ENCODE measurements at places on chromosomes 13 and 19.
A peak's percentile ranks its signal among the peaks of the same experiment; 100 is the strongest.

- no peak for DNase-seq
These were observed 122.8 kb downstream of the MTUS2 start for GRCh38 chr13:28942906-28943305.

DNA sequence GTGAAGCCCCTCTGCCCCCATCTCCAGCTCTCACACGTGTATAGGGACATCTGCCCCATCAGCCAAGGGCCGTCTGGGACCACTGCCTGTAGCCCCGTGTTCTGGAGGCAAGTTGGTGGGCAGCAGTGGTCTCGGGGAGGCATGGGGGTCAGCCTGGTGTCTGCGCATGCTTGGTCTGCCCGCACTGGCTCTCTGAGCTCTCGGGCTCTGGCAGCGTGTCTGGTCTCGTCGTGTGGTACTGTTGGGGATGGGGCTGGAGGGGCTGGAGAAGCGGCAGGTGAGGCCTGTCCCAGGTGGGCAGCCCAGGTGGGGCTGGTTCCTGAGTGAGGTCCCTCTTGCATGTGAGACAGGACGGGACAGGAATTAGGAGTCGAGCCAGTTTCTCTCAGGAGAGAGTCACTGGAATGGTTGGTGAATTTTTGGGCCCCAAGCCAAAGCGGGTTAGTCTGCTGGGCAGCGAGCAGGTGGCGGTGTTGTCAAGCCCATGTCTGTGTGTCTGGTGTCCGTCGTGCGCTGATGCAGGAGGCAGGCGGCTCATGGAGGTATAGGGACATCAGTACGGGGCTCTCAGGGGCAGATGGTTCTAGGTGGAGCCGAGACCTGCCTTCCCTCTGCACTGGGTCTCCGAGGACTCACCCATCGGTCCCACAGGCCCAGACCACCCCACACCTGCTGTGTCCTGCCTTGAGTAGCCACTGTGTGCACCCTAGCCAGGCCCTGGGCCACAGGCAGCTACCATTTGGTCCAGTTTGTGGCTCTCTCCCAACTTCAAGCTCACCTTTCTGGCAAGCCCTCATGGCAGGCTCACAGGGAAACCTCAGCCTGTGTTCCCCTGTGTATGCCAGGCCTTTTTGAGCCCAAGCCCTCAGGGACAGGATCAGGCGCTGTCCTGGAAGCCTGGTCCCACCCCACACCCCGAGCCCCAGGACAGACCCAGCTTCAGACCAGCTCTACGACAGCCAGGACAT, 18.2 kb downstream of the COMP start:
- no peak for DNase-seq

GRCh38 chr19:38319421-38320258, at the start of gene KCNK6:
TSS of gene KCNK6 (plus strand) at chr19:38319845. CDS start at chr19:38319951, 106 bp downstream.
- DNase-seq = no peak

GRCh38 chr19:18995804-18996241, 37.5 kb downstream of the SUGP2 start:
- peak; percentile 86 for DNase-seq

GRCh38 chr13:42255886-42256285, 16.1 kb upstream of the AKAP11 start:
- no peak for DNase-seq

DNA sequence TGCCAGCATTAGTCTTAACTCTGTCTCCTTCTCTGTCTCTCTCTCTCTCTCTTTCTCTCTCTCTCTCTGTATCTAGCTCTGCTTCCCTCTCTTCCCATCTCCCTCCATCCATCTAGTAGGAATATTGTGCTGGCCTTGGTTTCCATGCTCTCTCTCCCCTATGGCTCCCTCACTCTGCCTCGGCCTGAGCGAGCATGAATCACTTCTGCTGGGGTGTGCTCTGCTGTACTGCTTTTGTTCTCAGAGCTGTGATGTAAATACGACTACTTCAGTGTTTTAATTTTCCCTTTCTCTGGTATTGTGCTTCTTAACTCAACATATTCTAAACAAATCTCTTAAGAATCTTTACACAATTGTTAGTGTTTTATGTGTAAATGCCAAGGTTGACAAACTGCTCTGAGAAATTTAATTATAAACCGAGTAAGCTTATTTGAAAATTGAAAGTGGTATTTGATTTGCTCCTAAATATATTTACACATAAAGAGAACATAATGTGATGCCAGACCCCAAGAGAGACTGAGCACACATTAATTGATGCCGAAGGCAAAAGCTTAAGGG, 211.5 kb upstream of the KL start:
- no peak for DNase-seq

DNA sequence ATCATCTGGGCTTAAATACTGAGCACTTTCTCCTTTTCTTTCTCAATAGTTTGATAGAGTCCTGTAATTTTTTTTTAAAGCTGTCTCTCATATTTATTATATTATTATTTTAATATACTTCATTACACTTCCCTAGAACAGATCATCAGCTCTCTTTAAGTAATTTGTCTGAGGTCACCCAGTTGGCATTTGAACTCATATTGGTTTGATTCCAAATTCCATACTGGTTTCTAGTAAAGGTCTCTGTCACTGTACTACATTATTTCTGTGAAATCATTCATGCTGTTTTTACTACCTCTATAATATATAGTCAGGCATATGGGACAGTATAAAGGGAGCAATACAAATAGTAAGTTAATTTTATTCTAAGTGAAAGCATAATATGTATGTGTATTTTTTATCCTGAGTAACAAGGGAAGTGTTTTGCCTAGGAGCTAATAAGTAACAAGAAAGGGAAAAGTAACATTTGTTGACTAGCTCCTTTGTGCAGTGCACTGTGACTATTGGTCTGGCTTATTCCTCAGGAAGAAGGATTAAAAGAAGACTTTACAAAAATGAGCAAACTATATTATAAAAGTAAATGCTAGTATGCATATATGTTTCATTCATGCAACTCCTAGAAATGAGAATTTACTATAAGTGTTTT, 14.3 kb downstream of the LPAR6 start:
- DNase-seq = no peak

DNA sequence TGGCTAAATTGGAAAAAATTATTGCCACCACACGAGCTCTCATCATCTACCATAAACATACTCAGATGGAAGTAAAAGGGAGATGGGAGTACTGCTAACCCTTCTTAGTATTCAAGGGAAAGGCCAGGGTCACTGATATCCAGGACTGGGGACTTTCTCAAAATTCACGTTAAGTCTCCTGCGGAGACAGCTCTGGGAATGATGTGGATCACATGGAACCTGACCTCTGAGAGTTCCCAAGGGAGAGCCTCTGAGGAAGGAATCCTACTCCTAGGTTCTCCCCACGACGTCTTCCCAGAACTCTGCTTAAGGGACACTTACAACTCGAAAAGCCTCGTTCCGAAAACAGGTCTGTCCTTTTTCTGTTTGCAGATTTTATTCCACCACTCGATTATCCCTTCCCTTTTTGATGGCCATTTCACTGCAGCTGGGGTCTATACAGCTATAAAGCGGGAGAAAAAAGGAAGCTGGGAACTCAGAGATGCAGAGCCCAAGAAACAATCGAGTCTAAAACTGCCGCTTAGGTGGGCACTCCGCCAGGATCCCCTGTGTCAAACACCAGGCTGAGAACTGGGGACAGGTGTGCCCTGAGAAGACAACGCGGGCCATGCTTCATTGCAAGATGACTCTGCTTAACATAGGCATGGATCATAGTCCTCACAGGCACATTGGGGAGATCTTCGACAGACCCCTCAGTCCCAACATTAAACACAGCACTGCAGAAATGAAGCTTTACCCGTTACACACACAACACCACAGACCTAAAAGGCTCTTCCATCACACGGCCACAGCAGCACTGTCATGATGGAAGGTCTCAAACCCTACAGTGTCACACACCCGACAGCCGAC, 823 bp upstream of the ZNF567 start:
- DNase-seq = no peak

DNA sequence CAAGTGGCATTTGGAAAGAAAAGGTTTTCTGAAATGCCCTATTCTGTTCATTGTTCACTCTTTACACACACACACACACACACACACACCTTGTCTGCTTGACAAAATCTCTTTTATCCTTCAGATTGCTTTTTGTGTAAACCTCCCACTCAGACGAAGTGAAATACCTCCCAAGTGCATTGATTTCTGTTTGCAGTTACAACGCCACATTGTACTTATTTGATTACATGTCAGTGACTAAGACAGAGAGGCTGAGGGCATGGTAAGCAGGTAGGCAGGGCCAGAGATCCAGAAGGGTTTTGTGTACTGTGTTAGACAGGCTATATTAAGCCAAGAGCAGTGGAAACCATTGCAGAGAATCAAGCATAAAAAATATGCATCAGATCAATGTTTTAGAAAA, 561.8 kb downstream of the GPC6 start:
- DNase-seq = no peak

GRCh38 chr19:22523940-22524339, 101.8 kb upstream of the ZNF98 start:
- no peak for DNase-seq

GRCh38 chr13:45592758-45593157, 22.8 kb downstream of the ERICH6B start:
- DNase-seq = no peak

- DNase-seq = no peak
These were observed 15.1 kb upstream of the N4BP2L2 start for GRCh38 chr13:32553720-32554119.

- DNase-seq = no peak
These were observed 50.6 kb downstream of the HSPH1 start for GRCh38 chr13:31111136-31111535.

GRCh38 chr13:114143806-114144605, 11.6 kb upstream of the RASA3 start:
- no peak for DNase-seq

- peak; percentile 92 for DNase-seq
These were observed 12.1 kb upstream of the PSMD8 start for GRCh38 chr19:38362076-38362945.

GRCh38 chr13:102944821-102945220, 99.0 kb downstream of the ERCC5 start:
- no peak for DNase-seq

DNA sequence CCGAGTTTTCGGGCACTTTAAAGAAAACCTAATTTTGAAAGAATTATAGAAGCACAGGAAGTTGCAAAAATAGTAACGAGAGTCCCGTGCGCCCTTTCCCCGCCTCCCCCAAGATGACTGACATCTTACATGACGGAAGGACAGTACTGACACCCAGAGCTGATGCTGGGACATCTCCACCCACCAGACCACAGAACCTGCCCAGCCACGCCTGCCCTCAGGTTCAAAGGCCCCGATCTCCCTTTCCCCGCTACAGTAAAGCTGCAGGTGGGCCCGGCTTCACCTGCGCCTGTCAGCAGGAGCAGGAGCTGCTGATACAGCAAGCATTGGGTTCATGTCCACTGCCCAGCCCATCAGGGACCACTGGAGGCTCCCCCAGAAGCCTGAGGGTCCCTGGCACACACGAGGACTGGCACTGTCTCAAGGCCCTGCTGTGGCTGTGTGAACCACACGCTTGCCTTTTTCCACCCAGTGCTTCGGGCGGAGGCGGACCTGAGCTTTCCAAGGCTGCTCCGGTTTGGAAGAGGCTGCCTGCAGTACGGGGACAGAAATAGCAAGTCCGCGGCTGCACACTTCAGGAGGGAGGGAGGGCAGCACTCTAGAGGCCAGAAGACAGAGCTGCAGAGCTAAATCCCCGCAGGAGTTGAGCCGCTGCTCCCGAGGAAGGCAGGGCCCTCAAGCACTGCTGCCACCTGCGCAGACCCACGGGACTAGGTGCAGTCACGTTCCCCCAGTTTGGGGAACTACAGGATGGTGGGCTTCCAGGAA, 8.7 kb downstream of the MAP2K2 start:
- no peak for DNase-seq

DNA sequence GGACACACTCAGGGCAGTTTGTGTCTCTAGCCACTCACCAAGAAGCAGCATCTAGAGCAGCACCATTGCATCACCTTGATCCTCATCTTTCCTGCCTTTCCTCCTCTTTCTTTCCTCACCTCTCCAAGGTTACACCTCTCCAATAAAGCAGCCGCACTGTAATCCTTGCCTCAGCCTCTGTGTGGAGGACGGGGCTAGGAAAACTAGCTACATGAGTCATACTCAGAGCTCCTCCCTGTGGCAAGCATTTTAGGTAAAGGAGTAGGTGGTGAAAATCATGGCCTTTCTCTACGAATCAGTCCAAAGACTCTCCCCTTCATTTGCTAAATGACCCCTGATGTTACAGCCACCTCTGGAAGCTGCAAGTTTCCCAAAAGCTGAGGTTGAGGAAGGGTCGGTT, 108.9 kb downstream of the DNAJC15 start:
- peak; percentile 19 for DNase-seq

DNA sequence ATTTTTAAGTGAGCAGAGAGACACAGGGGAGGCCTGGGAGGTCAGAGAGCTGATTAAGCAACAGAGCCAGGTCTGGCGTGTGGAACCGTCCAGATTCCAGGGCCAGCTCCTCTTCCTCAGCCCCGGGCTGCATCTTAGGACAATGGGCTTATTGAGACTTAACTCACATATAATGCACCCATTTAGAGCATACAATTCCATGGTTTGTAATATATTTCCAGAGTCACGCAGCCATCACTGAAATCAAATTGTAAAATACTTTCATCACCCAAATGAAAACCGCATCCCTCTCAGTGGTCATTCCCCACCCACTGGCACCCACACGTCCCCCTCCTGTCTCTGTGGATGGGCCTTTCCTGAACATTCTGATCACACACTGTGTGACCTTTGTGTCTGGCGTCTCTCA, 2.1 kb upstream of the HMG20B start:
- DNase-seq = no peak

DNA sequence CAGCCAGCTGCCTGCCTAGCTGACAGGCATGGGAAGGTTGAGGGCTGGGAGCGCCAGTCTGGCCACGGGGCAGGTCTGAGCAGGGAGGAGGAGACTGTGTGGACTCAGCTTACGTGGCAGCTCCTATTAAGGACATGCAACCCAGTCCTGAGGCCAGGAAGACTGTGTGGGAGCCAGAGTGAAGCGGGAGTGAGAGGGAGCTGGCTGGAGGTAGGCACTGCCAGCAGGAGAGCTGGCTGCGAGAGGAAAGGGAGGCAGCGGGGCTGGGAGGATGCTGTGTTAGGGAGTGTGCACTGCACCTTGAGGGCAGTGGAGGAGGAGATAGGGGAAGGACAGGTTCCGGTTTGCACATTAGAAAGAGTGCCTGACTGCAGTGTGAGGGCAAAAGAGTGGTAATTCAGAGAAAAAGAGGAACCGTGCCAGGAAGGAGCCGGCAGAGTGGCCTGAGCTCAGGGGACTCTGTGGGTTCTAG, 99.2 kb downstream of the SLC7A1 start:
- DNase-seq = no peak

- DNase-seq = no peak
These were observed 10.5 kb downstream of the PEAK3 start for GRCh38 chr19:2271234-2272103.

GRCh38 chr13:49610176-49610575, 18.1 kb upstream of the ARL11 start:
- DNase-seq = no peak

GRCh38 chr19:16327911-16328823, 3.5 kb downstream of the KLF2 start:
- DNase-seq = no peak

GRCh38 chr19:46180701-46181387, 32.8 kb downstream of the IGFL2 start:
- peak; percentile 30 for DNase-seq

DNA sequence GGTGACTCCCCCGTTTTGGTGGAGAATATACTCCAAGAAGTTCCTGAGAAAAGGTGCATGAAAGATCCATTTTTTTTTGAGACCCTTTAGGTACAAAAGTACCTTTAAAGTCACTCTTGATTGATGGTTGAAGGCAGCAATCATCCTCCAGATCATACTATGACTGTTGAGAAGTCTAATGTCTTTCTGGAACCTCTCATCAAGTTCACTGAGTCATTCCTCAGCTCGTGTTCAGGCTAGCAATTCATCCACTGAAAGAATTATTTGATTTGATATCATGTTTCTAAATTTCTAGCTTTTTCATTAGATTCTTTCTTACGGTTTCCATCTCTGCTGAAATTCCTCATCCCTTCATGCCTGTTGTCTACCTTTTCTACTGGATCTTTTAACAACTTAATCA, 65.1 kb upstream of the GJB6 start:
- DNase-seq = no peak
